ENCODE measurements at places on chromosomes 11 and 22.

DNA sequence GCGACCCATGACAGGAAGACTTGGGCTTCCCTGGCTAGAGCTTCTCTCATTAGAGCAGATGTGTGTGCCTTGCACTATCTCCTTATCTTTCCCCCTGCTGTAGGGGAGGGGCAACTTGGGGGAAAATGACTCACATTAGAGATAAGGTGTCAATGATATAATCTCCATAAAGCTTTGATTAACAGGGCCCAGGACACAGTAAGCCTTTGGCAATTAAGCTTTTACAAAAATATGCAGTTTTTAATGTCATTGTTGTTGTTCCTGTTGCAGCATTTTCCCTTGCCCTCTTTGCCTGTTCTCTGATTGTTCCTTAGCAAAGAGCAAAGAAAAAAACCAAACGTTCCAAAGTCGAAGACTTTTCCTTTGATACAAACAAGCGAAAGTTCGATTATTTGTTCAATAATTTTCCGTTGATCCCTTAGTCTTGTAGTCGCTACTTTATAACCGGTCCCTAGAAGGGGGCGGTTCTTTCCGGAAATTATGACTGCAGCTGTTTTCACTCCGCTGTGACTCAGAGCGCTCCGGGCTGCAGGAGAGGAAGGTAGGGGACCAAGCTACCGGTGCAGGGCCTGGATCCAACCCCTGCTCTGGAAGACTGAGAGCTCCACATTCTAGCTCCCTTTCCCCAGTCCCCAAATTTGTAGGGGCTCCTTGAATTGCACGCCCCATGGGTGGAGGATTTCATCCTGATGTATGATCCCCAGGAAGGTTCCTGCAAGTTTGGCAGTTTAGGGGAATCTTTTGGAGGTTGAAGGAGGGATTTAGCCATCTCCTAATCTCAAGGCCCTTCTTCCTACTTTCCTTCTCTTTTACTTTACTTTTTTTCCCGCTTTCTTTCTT, at the start of gene VWA5A:
VWA5A (plus strand) TSS at position 509 of the 840 bp plus-strand sequence. CDS start 2,062 bp downstream, outside the sequence.
- peak; percentile 68 for DNase-seq

GRCh38 chr11:57464539-57465181, 4.3 kb downstream of the RTN4RL2 start:
- DNase-seq = peak; percentile 34

GRCh38 chr11:94504689-94505293, 7.5 kb upstream of the C11orf97 start:
- DNase-seq = peak; percentile 81

DNA sequence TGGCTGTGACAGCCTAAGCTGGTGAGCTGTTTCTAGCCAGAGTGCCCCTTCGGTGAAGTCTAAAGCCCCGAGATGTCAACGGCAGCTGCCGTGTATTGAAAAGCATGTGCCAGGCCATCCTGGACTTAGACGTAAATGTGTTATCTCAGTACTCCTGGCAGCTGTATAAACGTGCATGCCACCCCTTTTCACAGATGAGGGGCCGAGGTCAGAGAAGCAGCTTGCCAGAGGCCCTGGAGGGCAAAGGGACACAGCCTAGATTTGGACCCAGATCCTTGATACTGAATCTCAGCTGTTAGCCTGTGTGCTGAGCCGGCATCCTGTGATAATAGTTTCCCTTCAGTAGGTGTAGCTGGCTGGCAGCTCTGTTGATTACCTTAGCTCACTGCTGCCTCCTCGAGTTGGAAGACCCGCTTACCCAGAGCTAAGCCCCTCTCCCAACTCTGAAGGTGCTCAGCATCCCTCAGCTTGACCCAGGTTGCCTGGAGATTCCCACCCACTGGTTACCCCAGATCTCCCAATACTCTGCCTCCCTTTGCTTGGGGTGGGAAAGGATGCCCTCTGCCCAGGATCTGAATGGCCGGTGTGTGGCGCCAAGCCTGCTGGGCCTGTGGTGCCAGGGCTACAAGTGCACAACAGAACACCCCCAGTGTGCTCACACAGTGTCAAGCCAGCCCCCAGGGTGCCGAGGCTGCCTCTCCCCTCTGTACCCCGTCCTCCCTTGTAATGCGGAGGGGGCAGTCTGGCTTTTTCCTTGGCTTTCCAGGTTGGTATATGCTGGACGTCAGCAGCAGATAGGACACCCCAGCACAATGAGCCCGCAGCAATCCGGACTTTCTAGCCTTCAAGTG, 59.8 kb upstream of the WNT7B start:
- peak; percentile 58 for DNase-seq

- DNase-seq = no peak
Measured at GRCh38 chr22:26998129-26998528, 340.7 kb downstream of the MIAT start.

Measured in foreskin fibroblast (primary cell).